Liver (tissue), 10 donors: ENCODE measurements at places on chromosomes 12 and 14. TPM values are rescaled to one million over a fixed set of nuclear protein-coding genes. Genes with fewer than 3 reads are reported as not detected.

- H3K4me3 ChIP-seq = no peak overlapping the region
- no peaks in the 10 kb centered on the region for H3K36me3 ChIP-seq
- DNase-seq = no peak
- H3K27me3 ChIP-seq = no peaks in the 10 kb centered on the region
- peaks cover 2% of the 10 kb centered on the region for H3K4me1 ChIP-seq
These were observed 70.1 kb upstream of the KRR1 start for GRCh38 chr12:75581515-75581914.

- no peaks in the 10 kb centered on the region for H3K36me3 ChIP-seq
- H3K27ac ChIP-seq = no peak overlapping the region
- H3K4me1 ChIP-seq = peaks cover 23% of the 10 kb centered on the region
- no peak for DNase-seq
- H3K4me3 ChIP-seq = no peak overlapping the region
- H3K27me3 ChIP-seq = no peaks in the 10 kb centered on the region
These were observed 40.8 kb downstream of the CCDC88C start for GRCh38 chr14:91376547-91377477.

GRCh38 chr14:78592616-78593219 lies 422.5 kb downstream of the NRXN3 start:
- no peaks in the 10 kb centered on the region for H3K27me3 ChIP-seq
- H3K27ac ChIP-seq = no peak overlapping the region
- no peaks in the 10 kb centered on the region for H3K4me1 ChIP-seq
- H3K36me3 ChIP-seq = no peaks in the 10 kb centered on the region

The SIX1 gene
- total RNA-seq = not detected

The XRCC3 gene
- total RNA-seq = 3.4 TPM
